ENCODE measurements at places on chromosomes 13 and 19.

GRCh38 chr19:43723588-43723987 is 7.7 kb downstream of the IRGC start:
- no peak for DNase-seq

DNA sequence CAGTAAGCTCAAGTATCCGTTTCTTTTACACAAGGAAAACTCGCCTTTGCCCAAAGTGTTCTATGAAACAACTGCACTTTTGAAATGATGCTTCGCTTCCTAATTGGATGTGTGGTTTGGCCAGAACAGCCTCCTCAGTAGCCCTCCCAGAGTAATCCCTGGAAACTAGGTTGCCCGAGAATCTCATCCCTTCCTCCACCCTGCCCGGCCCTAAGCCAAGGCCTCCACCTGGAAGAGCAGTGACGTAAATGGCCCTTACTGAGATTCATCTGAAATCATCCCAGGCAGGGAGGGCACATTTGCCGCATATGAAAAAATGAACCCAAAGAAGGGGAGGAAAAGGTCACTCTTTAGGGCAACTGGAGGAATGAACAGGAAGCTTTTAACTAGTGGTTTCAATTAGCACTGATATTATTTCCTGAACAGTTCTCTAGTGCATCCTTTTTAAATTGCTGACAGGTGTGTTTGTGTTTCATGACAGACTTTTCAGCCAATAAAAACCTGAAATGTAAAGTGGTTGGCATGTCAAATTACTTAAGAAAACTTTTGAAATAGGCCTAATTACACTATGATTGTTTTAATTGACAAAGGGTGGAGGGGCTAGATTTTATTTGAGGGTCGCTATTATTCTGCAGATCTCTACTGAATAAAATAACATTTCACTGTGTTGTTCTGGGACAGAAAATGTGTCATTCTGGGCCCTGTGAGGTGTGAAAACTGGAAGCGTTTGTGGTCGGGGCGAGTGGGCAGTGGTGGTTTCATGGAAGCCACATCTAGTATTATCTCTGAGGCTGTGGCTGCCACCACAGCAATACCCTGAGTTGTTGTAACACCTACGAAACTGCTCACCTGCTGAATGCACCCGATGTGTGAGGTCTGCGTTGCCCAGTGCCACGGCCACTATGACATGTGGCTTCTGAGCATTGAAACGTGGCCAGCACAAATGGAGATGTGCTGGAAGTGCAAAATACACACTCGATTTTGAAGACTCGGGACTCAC is 112.1 kb downstream of the ZIC5 start:
- no peak for DNase-seq

- DNase-seq, result peak; percentile 89
Measured at GRCh38 chr19:47256693-47257410, 527 bp downstream of the CCDC9 start.

DNA sequence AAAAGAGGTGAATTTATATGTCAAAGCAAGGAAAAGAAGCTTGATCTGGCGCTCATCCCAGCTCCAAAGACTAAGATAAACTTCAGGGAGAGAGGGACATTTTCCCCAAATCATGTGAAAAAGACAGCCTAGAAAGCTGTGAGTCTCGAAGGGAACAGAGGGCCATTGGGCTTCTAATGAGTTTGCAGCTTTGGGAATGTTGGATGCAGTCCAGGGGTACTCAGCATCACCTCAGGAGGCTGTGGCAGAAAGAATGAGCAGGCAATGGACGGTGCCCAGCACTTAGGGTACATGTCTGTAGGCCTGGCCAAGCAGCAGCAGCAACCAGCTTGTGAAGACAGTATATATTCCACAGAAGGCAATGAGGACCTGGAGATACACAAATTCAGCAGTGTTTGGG is 25.7 kb upstream of the WASF3 start:
- DNase-seq, result no peak

DNA sequence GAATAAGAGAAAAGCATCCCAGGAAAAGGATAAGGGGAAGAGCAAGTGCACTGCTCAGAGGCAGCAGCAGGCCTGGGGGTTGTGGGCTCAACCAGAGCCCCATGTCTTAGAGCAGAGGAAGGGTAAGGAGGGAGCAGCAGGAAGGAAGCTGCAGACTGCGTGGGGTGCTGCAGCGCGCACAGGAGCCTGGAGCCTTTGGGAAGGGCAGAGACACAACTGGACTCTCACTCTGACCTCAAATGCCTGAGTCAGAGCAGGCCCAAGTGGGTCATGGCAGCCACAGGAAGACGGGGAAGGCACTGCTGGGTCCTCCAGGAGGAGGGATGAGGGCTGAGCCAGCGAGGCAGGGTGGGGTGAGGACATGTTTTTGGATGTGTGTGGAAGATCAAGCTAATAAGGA is 31.6 kb downstream of the SIGLEC7 start:
- DNase-seq, result no peak

DNA sequence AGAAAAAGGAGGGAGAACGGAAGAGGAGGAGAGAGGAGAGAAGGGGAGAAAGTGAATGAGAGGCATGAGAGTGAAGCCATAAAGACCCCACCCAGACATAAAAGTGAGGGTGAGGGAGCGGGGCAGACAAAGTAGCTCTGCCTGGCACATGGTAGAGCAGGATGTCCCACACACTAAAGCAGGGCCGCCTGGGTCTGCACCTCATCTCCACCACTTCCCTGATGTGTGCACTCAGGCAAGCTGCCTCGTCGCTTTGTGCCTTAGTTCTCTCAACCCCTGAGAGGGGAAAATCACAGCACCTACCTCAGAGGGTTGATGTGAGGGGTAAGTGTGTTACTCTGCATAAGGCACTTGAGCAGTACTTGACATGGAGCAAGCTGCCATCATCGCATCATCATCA is 488.1 kb downstream of the COG6 start:
- DNase-seq, result no peak

- no peak for DNase-seq
Measured at GRCh38 chr13:79862515-79862914, 381.6 kb downstream of the NDFIP2 start.

DNA sequence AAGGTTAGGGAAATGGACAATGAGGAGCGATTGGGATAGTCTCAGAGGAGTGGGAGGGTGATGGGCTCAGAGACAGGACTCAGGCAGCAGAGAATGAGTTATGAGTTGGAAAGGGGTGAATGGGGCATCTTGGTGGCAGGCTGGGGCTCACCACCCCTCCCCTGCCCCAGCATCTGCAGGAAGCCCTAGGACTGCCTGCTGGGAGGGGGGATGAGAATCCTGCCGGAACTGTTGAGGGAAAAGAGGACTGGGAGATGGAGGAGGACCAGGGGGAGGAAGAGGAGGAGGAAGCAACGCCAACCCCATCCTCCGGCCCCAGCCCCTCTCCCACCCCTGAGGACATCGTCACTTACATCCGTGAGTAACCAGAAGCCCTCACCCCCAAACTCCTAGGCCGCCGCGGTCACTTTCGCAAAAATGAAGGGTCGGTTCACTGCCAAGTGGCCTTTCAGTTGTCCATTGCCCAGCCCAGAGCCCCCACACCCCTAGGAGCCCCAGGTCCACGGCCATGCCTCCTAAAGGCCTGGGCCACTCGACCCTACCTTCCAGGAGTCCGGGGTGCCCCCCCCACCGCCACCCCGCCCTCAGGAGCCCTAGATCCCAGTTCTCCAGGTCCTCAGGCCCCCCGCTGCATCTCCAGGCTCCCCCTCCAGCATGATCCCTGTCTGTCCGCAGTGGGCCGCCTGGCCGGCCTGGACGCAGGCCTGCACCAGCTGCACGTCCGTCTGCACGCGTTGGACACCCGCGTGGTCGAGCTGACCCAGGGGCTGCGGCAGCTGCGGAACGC is 764 bp downstream of the CLEC11A start:
- DNase-seq, result no peak

GRCh38 chr13:82898586-82898985 is 983.7 kb downstream of the SLITRK1 start:
- no peak for DNase-seq

GRCh38 chr19:36483653-36484052 is 5.7 kb downstream of the ZNF566 start:
- no peak for DNase-seq

DNA sequence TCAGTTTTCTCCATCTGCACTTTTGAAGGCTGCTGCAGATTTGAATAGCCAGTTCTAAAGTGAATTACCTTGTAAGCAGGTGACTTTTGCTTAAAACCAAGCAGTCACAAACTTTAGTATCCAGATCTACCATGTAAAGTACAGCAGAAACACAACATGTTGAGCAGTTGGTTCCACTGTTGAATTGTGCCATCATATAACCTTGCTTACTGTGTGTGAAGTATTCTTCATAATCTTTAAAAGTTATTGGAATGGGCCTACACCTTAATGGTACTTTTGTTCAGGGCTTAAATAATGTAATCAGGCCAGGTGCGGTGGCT is 23.2 kb upstream of the MTUS2 start:
- no peak for DNase-seq

- no peak for DNase-seq
Measured at GRCh38 chr13:46668302-46668720, 115.3 kb downstream of the LRCH1 start.

DNA sequence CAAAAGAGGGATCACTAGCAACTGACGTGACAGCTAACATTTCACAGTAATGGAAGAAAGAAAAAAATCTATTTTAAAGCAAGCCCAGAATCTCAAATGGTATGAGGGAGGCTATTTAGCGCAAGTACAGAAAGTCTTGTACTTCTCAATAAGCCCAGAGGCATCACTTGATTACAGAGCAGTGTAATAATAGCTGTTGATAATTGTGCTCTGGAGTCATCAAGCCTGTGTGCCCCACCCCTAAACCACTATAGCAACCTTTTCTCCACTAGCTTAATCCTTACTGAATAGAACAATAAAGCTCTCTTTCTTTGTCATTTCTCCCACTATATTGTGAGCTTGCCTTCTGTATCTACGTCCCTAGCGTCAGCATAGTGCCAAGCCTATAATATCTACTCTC is 56.6 kb downstream of the FREM2 start:
- no peak for DNase-seq

DNA sequence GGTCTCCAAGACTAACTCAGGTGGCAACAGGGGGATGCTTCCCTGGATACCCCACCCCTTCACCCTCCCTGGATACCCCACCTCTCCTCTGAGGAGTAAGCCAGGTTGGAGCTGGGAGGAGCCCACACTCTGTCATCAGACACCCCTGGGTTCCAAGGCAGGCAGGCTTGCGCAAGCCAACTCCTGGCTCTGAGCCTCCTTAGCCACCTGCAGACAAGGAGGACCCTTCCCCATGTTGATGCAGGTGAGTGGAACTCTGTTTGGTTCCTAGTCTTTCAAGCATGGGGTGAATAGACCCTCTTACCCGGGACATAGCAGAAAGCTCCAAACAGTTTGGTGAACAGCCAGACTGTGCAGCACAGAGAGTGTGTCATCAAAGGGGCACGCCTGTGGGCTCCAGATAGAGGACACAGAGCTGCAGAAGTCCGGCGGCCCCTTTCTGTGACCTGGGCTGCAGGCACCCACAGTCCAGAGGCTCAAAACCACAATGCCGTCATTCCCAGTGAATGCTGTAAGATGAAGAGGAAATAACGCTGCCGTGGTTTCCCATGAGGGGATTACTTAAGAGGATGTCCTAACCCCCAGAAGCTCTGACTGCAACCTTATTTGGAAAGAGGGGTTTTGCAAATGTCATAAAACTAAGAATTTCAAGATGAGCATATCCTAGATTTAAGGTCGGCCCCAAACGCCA is 12.1 kb upstream of the HAS1 start:
- DNase-seq, result no peak

GRCh38 chr13:105502193-105502592 is 1033.3 kb downstream of the EFNB2 start:
- no peak for DNase-seq

DNA sequence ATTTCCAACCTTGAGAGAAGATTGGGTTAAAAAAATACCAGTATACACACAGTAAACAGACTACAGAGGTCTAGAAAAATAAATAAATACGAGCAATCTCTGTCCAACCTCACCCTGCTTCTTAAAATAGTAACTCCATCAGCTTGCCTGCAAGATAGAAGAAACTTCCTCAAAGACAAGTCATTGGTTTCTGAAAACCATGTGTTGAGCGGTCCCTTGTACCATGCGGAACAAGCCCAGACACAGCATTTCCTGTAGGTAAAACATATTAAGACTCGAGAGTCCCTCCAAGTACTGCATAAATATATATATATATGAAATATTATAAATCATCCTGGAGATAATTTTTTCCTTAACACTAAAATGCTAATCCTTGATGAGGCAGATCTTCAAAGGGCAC is 157.4 kb downstream of the MZT1 start:
- DNase-seq, result no peak

DNA sequence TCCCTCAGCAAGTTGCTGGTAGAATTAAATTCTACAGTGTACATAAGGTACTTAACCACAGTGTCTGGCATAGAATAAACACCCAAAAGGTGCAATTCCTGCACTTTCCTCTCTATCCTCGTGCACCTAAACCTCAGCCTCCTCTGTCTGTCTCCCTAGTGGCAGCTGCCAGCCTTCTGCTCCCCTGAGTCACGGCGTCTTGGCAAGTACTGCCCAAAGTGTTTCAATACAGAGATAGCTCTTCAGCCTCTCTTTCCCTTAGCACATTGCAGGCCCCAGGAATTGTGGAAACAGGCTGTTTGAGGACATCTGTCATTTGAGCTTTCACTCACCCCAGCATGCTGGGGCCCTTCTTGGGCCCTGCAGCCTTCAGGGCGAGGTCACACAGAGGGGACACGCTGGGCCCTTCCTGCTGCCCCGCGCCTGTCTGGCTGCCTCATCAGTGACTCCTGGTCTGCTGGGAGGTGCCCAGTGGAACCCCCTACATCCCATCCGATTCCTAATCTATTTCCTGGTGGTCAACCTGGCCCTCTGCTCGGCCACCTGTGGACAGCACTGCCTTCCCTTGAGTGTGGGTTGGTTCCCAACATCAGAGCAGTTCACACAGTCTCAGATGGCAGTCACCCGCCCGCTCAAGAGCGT is 19.3 kb downstream of the COL4A2 start:
- no peak for DNase-seq

DNA sequence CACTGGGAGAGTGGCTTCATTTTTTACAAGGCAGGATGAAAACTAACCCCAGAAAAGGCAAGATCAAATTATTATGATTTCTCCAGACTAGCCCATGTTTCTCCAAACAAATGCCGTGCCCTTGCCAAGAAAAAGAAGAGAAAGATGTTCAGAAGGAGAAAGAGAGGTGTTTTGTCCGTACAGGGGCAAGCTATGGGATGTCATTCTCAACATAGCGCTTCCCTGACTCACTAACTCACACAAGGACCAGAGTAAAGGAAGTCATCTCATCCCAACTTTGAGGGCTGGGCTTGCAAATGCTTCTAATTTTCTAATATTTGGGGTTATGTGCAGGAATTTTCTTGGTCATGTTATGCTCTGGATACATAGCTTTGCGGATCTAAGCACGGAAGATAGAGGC is 224.2 kb upstream of the MAB21L1 start:
- DNase-seq, result no peak

DNA sequence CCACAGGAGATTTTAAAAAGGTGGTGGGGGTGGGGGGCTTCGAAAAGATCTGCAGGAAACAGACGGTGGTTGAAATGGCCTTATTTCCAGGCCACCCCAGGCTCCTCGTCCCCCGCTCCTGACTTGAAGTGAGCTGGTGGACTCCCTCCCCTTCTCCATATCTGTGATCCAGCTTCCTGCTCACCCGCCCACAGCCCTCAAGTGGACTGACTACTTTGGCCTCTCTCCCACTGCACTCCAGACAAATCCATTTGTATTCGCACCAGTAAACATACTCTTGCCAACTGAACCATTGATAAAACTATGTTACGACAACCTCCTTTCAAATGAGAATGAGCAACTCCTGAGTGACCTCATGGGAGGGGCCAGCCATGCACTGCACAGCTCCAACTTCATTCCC is 259.5 kb downstream of the COL4A1 start:
- DNase-seq, result peak; percentile 46

GRCh38 chr13:97313551-97314260 is 91.6 kb downstream of the MBNL2 start:
- DNase-seq, result no peak
